ENCODE measurements at places on chromosomes 1 and 21. TPM values are rescaled to one million over a fixed set of nuclear protein-coding genes. Genes with fewer than 3 reads are reported as not detected.

Gene KAZN
- total RNA-seq = 0.85 TPM

Gene ANKRD34A
- 0.20 TPM for total RNA-seq

Gene C1orf105
- not detected for total RNA-seq

Gene PPIE
- total RNA-seq = 51.4 TPM

Gene PODN
- 0.60 TPM for total RNA-seq

Gene S100A12
- not detected for total RNA-seq

Gene TMEM61
- total RNA-seq = not detected

Gene SCMH1
- total RNA-seq = 12.5 TPM

Gene CHD1L
- total RNA-seq = 49.5 TPM

Gene FAAH
- total RNA-seq = 0.46 TPM

Gene OR2T33
- not detected for total RNA-seq

Gene LEFTY2
- total RNA-seq = not detected

Gene USH2A
- not detected for total RNA-seq

Gene OR2L8
- total RNA-seq = not detected

Gene GBP1
- total RNA-seq = 35.6 TPM

Gene MPZ
- total RNA-seq = 0.99 TPM

Gene SLC45A3
- 8.3 TPM for total RNA-seq

Gene KIFAP3
- 19.5 TPM for total RNA-seq

Gene RHBG
- not detected for total RNA-seq

Gene CFAP107
- not detected for total RNA-seq

Gene TFF3
- total RNA-seq = not detected

Gene ITLN2
- total RNA-seq = not detected

Gene PLA2G2A
- total RNA-seq = not detected

All from pulmonary artery endothelial cell (primary cell).